ENCODE measurements at places on chromosomes 3 and 15.

GRCh38 chr15:70765504-70766281 lies 2.3 kb upstream of the UACA start:
- no peak for DNase-seq

DNA sequence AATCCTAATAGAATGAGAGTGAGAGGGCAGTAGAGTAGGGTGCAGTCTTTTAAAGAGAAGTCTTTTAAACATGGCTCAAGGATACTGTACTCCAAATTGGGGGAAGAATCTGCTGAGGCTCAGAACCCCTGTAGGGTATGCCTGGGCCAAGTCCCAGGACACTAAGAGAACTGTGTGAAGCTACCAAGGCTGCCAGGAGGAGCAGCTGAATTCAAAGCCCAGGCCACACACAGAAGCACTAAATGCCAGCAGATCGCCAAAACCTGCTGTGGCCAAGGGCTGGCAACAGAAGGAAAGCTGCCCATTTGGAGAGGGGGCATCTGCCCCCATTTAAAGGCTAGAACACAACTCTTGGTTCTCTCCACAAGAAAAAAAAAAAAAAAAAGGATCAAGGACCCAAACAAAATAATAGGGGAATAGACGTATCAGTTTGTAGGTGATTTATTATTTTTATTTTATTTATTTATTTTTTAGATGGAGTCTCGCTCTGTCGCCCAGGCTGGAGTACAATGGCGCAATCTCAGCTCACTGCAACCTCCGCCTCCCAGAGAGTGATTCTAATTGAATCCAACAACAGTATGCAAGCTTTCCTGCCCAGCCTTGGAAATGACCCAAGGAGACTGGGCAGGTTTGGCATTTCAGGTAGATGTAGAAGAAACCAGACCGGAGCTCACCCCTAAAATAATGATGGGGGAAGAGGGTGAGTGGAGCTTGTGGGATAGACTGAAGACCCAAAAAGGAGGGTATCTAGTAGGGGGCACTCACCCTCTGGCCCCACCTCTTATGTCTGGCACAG lies 279.0 kb upstream of the WNT5A start:
- no peak for DNase-seq

DNA sequence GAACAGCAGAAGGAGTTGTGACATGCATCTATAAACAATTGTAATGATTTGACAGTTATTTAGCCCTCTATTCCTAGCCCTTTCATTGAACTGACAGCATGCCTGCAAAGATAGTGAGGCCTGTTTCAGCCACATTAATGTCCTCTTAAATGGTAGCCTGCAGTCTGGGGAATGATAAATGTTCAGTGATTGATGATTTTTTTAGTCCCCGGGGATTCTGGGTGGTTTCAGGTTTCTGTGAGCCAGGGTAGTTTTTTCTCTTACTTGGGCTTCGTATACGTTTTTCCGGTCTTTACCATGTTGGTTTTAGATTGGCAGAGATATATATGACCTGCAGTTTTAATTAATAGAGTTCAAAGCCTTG lies 172.0 kb downstream of the TCF12 start:
- no peak for DNase-seq

- no peak for DNase-seq
Observed at GRCh38 chr3:10485380-10485779, 20.0 kb downstream of the ATP2B2 start.

GRCh38 chr3:123096126-123096525 lies 29.3 kb downstream of the PDIA5 start:
- no peak for DNase-seq

- DNase-seq = no peak
Observed at GRCh38 chr3:140370686-140371085, 307.2 kb upstream of the TRIM42 start.
